Ascending aorta (tissue), 2 donors: ENCODE measurements at places on chromosomes 3 and 15. TPM values are rescaled to one million over a fixed set of nuclear protein-coding genes. Genes with fewer than 3 reads are reported as not detected.

Gene UROC1
- not detected for total RNA-seq

Gene CD86
- not detected for total RNA-seq

Gene IL17RB
- total RNA-seq = not detected

Gene CSNK1G1
- total RNA-seq = 12.9 TPM

Gene PLSCR2
- not detected for total RNA-seq

Gene RHO
- total RNA-seq = not detected

Gene SHC4
- total RNA-seq = 7.2 TPM

Gene TERC
- 260 TPM for total RNA-seq

Gene JMJD7
- 16.4 TPM for total RNA-seq
